ENCODE measurements at places on chromosomes 5 and 9.

- DNase-seq = no peak
These were observed 5.0 kb downstream of the PPARGC1B start for GRCh38 chr5:149735066-149735465.

DNA sequence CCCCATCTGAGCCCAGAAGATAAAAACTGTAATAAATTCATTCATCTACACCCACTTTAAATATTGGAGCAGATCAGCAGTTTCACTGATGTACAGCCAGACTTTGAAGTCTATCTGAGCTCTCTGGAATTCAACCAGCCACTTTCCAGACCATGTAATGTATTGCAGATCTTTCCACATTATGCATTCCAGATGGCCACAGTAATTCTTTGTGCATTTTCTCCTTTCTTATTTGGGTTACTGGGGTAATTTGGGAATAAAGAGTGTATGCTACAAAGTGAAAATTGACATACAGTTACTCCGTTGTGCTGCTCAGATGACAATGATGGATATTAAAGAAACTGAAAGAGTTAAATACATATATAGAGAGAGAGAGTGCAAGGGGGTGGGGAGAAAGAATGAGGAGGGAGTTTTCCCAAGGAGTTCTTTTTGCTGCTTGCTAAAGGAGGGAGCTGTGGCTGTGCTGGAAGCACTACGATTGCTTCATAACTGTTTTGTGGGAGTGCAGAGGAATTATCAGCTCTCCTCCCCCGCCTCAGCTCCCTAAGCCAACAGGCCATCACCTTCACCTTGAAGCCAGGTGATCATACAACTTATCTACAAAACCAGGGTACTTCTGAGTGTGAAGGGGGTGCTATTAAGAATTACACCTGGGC, 152.8 kb downstream of the GAS1 start:
- DNase-seq = no peak

DNA sequence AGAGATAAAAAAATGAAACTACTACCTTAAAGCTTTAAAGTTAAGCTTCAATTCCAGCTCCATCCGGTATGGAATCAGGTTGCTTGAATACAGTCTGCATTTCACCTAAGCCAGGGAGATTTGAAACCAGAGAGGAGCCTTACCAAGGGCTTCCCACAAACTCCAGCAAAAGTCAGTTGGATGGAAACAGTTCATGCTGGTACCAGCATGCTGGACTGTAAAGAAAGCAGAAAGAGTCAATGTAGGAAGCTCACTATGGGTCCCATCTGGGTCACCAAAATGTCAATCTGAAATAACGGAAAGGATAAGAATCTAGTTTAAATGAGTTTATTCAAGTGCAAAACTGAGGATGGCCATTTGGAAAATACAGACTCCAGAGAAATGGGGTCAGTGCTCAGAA, 65.3 kb downstream of the CDO1 start:
- DNase-seq = no peak

DNA sequence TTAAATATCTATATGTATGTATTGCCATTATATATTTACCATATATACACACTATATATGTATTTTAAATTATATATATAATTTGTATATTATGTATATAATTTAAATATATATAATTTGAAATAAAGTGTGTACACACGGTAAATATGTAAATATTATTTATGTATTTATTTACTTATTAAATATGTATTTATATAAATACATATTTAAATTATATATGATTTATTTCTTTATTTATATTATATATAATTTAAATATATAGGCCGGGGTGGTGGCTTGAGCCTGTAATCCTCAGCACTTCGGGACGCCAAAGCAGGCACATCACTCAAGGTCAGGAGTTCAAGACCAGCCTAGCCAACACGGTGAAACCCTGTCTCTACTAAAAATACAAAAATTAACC, 31.3 kb upstream of the LHFPL2 start:
- no peak for DNase-seq

DNA sequence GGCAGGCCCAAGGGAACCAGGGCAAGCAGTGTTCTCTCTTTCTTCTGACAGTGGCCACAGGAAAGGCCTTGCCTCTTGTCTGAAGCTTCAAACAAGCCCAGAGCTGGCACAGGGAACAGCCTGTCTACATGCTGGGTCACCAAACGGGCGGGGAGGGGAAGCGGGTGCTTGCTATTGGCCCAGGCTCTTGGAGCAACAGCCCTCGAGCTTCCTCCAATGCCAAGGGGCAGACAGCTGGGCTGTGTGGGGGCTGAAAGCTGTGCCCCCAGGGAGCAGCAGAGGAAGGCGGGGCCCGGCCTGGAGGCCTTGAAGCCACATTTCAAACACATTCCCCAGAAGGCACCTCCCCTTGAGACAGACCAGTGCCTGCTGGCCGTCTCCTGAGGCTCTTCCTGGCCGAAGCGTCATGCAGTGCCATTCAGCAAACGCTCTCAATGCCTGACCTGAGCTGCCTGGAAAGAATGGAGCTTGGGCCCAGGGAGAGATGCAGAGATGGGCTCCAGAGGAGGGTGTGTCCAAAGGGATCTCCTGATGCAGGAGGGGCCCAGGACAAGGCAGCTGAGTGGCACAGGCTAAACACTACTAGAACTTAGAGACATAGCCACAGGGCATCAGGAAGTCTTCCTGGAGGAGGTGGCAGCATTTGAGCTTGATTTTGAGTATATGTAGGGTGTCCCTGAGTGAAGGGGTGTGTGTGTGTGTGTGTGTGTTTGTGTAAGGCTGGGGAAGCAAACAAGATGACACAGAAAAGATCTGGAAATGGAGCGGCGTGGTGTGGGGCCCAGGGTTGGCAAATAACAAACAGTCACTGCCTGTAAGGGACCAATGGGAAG, 2.5 kb downstream of the FIBCD1 start:
- peak; percentile 58 for DNase-seq

All from A549 (cell line).